NCI-H1694 (cell line): ENCODE measurements at places on chromosomes 4 and X.
A peak's percentile ranks its signal among the peaks of the same experiment; 100 is the strongest.

- DNase-seq, result no peak
These were observed 225.1 kb downstream of the NR3C2 start for GRCh38 chr4:148216866-148217814.

DNA sequence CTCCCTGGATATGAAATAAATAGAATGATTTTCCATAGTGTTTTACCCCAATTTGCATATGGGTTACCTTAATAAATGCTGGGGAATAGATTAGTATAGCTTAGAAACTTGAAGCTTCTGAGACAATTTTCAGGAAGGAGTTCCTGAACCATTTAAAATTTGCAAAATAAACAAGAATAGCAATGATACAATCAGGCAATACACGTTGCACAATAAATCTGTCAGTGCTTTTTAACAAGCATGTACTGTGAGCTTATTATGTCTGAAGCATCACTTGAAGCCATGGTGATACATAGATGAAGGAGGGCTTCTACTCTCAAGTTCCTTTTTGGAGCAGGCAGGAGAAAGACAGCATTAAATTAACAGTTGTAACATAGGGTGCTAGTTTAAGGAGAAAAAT lies 84.2 kb upstream of the WDFY3 start:
- DNase-seq, result no peak

GRCh38 chr4:140568507-140569306 lies at the start of gene UCP1:
UCP1 (minus strand) TSS chr4:140568961; CDS start chr4:140568729, 232 bp downstream.
- no peak for DNase-seq

DNA sequence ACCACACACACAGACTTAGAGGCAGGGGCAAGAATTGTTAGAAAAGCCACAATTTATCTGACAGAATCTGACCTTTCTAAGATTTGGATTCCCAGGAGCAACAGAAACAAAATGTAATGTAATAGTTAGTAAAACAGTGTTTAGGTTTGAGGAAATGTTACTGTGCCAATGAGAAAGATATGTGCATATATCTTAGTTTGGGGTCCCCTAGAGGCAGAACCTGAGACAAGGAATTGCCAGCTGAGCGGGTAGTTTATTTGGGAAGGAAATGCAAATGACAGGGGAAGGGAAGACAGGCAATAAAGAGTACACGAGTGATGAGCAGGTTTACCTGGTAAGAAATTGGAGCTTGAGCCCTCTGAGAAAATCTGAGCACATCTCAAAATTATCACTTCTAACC lies 31.3 kb upstream of the DDX53 start:
- no peak for DNase-seq

- DNase-seq, result no peak
These were observed 23.5 kb downstream of the RAP1GDS1 start for GRCh38 chr4:98284640-98285046.

- no peak for DNase-seq
These were observed 45.0 kb upstream of the SH3RF1 start for GRCh38 chr4:169315530-169316343.

GRCh38 chr4:15769202-15769601 lies 8.9 kb upstream of the CD38 start:
- DNase-seq, result no peak

DNA sequence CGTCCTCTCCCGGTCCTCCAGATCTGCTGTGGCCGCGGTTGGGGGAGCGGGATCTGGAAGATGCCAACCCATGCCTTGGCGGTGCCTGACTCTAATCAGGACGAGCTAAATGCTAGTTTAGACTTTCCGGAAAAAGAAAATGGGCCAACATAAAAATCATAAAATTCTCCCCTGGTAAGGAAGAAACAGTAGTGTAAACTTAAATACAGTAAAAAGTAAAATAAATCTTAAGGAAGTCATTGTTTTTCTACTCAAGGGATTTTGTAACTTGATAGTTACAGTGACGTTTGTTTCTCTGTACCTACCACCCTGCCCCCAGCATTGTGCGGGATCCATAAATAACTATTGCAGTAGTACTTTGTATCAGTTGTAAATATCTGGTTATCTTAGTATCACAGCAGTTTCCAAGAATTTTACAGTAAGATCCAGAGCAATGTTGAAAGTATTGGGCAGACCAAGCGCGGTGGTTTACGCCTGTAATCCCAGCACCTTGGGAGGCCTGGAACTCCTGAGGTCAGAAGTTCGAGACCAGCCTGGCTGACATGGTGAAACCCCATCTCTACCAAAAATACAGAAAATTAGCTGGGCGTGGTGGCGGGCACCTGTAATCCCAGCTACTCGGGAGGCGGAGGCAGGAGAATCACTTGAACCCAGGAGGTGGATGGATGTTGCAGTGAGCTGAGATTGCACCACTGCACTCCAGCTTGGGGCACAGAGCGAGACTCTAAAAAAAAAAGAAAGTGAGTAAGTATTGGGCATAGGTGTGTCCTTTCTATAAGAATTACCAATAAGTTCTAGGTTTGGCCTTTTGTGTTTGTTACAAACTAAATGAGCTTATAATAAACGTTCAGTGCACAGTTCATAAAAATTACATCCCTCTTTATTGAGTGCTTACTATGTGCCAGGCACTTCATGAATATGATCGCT lies 1.0 kb upstream of the PLA2G12A start:
- no peak for DNase-seq

- peak; percentile 77 for DNase-seq
These were observed at the start of gene STOX2 for GRCh38 chr4:183905081-183905592. STOX2 (plus strand) TSS chr4:183905307; CDS start chr4:183906791, 1,484 bp downstream.

GRCh38 chr4:174278467-174278866 lies 5.0 kb downstream of the FBXO8 start:
- no peak for DNase-seq

DNA sequence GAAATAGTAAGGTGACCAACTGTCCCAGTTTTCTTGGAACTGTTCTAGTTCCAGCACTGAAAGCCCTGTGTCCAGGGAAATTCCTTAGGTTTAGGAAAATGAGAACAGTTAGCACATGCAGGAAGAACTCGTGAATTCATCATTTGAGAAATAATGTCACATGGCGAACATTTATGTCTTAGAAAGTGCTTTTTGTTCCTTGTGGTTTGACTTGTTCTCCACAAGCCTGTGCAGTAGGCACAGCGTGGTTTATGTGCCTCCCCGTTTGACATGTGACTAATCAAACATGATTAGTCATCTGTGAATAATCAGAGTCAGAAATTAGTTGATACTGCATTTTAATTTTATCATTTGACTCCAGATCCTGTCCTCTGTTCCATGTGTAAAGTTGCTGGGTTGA lies 556.0 kb upstream of the CPEB2 start:
- DNase-seq, result no peak
